ENCODE measurements at places on chromosomes 3 and 15.

DNA sequence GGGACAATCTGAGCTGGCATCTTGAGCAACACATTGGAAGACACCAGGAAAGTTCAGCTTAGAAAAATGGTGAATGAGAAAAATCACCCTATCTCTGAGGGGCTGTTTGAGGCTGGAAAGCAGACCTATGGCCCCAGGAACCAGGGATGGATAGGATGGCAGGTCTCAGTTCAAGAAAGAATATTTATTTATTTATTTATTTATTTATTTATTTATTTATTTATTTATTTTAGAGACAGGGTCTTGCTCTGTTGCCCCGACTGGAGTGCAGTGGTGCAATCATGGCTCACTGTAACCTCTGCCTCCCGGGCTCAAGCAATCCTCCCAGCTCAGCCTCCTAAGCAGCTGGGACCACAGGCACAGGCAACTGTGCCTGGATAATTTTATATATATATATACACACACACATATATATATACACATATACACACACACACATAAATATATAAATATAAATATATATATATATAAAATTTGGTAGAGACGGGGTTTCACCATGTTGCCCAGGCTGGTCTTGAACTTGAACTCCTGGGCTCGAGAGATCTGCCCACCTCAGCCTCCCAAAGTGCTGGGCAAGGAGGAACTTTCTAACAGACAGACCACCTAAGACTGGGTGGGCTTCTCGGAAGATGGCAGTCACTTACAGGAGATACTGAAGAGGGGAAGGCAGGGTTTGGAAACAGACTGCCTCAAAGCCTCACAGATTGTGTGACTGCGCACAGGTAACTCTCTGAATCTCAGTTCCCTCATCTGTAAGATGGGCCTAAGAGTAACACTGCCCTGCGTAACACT, 29.7 kb downstream of the CCDC13 start:
- no peak for DNase-seq

- no peak for DNase-seq
These were observed 13.7 kb downstream of the TAGLN3 start for GRCh38 chr3:112012205-112012992.

DNA sequence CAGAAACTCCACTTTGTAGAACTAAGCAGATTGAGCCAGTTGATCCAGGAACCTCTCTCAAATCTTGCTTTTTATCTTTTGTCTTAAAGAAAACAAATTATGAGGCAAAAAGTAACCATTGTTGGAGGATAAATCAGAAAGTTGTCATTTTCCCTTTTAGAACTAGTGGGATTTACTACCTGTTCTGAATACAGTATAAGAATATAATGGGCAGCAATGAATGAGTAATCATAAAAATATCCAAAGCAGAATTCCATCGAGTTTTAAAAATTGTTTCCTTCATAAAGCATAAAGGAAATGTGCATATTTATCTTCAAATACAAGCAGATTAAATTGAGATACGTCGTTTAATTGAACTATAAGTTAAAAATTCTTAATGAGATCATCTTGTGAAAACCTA, 15.9 kb upstream of the ANO10 start:
- DNase-seq = no peak

GRCh38 chr3:178514401-178514800, 21.8 kb upstream of the KCNMB2 start:
- DNase-seq = no peak

DNA sequence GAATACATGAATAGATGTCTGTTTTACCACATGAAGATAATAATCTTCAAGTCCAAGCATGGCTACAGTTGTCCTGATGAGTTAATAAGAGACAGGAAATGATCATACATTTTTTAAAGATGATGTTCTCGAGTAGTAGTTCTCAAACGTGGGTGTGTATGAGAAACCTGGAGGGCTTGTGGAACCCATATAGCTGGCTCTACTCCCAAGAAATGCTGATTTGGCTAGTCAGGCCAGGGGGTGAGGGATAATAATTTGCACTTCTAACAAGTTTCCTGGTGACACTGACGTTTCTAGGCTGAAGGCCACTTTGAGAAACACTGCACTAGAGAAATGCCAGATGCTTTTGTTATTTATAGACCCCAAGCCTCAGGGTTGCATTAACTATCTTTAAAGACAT, 37.0 kb downstream of the ROPN1B start:
- DNase-seq = no peak

DNA sequence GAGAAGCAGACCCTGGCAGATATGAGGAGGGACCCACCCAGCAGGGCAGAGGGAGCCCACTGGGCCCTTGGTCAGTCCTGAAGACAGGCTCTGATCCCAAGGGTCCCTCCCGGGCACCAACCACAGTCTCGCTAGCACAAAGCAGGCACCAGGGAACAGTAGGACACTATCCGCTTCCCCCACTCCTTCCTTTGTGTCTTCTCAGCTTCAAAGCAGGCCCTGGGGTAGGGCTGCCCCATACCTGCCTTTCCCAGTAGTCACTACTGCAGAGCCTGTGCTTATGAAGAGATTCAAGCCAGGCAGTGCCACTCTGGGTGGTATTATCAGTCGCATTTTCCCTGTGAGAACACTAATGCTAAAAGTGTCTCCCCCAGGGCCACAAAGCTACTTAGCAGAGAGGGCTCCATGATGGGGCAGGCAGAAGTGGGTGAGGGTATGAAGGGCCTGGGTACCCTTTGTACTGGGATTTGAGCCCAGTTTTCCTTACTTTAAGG, 32.7 kb downstream of the SRPRB start:
- no peak for DNase-seq

DNA sequence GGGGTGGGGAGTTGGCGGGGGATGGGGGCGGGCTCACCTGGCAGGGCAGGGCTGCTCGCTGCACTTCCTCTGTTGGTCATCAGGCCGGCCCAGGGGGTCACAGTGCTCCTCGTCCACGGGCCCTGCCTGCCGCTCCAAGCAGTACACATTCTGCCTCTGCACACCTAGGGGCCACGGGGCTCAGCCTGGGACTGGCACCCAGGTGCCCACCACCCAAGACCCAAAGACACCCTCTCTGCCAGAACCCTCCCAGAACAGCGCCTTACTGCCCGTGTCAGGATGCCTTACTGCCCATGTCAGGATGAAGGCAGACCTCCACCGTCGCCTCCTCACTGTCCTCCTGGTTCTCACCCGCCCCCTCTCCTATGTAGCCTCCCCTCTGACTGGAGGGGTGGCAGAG, 43.2 kb downstream of the ADAMTS7 start:
- DNase-seq = no peak

- no peak for DNase-seq
These were observed 10.4 kb upstream of the CLK3 start for GRCh38 chr15:74604983-74605794.

DNA sequence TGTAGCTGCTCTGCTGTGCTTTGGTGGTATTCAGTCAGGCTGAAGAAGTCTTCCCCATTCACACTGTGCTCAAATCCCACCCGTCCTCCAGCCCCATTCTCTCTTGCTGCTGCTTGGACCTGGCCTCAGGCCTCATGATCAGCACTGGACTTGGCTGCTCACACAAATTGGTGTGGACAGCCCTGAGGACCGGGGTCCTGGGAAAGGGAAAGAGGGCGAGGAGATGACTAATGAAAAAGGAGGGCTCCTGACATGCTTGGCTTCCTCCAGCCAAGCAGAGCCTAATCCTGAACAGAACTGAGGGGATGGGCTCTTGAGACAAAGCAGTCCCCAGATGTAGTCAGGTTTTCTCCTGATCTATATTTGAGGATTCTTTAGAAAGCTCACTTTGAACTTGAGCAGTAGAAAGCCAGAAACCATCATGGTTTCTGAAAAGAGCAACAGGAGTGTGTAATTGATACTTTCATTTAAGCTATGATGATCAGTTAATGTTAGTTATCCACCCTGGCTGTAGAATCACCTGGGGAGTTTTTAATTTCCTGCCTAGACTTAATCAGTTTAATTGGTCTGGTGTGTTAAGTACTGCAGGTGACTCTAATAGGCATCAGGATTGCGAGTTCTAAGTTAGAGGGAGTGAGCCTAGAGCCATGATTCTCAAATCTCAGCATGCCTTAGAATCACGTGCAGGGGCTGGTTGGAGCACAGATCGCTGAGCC, 79.4 kb upstream of the THBS1 start:
- no peak for DNase-seq

GRCh38 chr3:3127432-3128010, 781 bp downstream of the TRNT1 start:
- DNase-seq = peak; percentile 10

Measured in Jurkat, Clone E6-1 (cell line).